ENCODE measurements at places on chromosomes 5 and 9. TPM values are rescaled to one million over a fixed set of nuclear protein-coding genes. Genes with fewer than 3 reads are reported as not detected.

The KYAT1 gene
- total RNA-seq = 10.8 TPM

The MAMDC2 gene
- total RNA-seq = 10.2 TPM

The DEPDC1B gene
- total RNA-seq = 4.7 TPM

The PDGFRB gene
- 0.63 TPM for total RNA-seq

The PTGES gene
- 0.09 TPM for total RNA-seq

The INSL6 gene
- total RNA-seq = not detected

The NUTM2G gene
- not detected for total RNA-seq

The CBY3 gene
- total RNA-seq = 0.18 TPM

The EIF4EBP3 gene
- total RNA-seq = 0.75 TPM

The VAV2 gene
- total RNA-seq = 20.9 TPM

The NRG2 gene
- 2.1 TPM for total RNA-seq

The TAS2R1 gene
- total RNA-seq = not detected

The TTC23L gene
- not detected for total RNA-seq

The TEK gene
- 91.3 TPM for total RNA-seq

The SLC28A3 gene
- total RNA-seq = 1.2 TPM

The PCDHGA8 gene
- 1.3 TPM for total RNA-seq

The C1QTNF3 gene
- 0.28 TPM for total RNA-seq

The IL4 gene
- not detected for total RNA-seq

The LHX6 gene
- total RNA-seq = 1.3 TPM

The HRH2 gene
- 0.09 TPM for total RNA-seq
